ENCODE measurements at places on chromosomes 7 and 10.

GRCh38 chr7:157276091-157276561 is 60.7 kb upstream of the DNAJB6 start:
- no peak for DNase-seq

GRCh38 chr10:107520348-107520747 is 355.8 kb upstream of the SORCS1 start:
- DNase-seq, result no peak

DNA sequence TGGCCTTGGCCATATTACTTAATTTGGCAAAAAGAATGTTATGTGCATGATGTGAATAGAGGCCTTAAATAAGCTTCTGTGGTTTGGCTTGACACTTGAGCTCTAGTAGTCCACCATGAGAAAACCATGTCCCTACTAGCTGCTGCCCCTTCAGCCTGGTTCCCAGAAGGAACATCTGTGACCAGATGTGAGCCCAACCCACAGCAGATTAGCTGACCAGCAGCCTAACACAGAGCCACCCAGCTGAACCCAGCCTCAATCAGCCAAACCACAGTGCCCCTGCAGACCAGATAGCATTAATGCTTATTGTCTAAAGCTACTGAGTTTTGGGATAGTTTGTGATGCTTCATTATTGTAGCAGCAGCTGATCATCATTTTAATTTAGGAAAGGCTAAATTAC is 16.6 kb downstream of the JAZF1 start:
- no peak for DNase-seq

- peak; percentile 79 for DNase-seq
Measured at GRCh38 chr10:71725998-71726579, 6.5 kb upstream of the C10orf105 start.

- DNase-seq, result no peak
Measured at GRCh38 chr10:90289037-90289436, 568.8 kb downstream of the HTR7 start.

DNA sequence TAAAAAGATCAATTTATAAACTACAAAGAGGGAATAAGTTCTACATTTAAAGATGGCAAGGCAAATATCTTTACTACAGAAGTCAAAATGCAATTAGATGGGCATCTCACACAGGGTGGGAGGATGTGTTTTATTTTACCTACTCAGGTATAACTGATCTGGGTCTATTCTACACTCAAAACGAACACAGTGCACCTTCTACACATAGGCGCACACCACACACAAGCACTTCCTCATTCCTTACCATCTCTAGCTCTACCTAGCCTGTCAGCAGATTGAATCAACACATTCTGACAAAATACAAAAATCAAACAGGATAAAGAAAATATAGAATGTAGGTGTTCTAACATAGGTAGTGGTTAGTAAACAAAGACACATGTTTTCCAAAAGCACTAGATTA is 64.8 kb downstream of the SGCE start:
- no peak for DNase-seq

- DNase-seq, result no peak
Measured at GRCh38 chr10:49632406-49633317, 18.8 kb downstream of the CHAT start.

GRCh38 chr7:27375958-27376357 is 133.4 kb downstream of the EVX1 start:
- DNase-seq, result no peak

DNA sequence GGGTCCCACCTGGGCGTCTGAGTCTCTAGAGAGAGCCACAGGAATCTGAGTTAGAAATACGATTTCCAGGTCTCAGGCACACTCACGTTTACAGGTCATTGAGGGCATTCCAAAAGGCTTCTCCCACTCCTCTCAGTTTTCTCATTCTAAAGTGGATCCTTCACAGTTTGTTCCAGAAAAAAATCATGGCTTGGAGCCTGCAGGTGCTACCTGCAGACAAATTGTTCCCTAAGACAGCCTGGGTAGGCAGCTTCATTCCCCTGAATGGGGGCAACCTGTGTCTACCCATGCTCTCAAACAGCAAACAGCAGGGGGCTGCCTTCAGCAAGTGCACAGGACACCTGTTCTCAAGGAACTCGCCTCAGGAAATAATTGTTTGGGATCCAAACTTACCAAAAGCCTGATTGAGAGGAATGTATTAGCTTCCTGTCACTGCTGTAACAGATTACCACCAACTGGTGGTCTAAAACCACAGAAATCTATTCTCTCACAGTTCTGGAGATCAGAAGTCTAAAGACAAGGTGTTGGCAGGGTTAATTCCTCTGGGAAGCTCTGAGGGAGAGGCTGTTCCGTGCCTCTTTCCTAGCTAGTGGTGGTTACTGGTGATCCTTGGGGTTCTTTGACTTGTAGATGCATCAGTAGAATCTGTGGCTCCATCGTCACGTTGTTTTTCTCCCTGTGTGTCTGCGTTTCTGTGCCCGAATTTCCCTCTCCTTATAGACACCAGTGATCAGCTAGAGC is 117.2 kb downstream of the RAB11FIP2 start:
- DNase-seq, result no peak

- no peak for DNase-seq
Measured at GRCh38 chr10:126170371-126170770, 217.9 kb downstream of the ADAM12 start.

DNA sequence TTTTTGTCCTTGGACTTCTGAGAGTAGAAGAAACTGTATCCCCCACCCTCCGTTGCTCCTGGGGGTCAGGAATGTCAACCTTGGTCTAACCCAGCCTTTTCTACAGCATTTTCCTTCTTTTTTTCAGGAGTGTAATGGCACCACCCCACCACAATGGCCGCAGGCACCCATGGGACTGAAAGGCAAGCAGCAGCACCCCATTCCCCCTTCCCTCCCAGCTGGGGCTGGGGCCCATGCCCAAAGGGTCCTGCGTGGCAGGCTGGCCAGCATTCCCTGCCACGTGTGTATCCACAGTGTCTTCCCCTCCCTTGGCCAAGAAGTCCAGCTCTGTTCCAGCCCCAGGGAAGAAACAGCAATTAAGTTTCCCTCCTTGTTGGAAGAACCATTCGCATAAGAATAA is 106.9 kb downstream of the ZPBP start:
- no peak for DNase-seq
